Stimulated activated CD8-positive, alpha-beta memory T cell treated with anti-CD3 and anti-CD28 coated beads, Interleukin-15, amount 100 ng/mL, for 24 hours (primary cell): ENCODE measurements at places on chromosomes 12 and 14.

GRCh38 chr14:58872061-58872460 lies 234.3 kb downstream of the DACT1 start:
- no peak for DNase-seq

GRCh38 chr12:106079148-106079738 lies 59.5 kb downstream of the NUAK1 start:
- no peak for DNase-seq

GRCh38 chr12:44193281-44193680 lies 357.4 kb downstream of the TMEM117 start:
- no peak for DNase-seq

- DNase-seq, result no peak
Observed at GRCh38 chr14:39673270-39673711, 241.1 kb upstream of the FBXO33 start.

- DNase-seq, result no peak
Observed at GRCh38 chr14:76829650-76830421, 3.6 kb downstream of the LRRC74A start.

GRCh38 chr14:106511800-106512198 lies 985.4 kb downstream of the TMEM121 start:
- DNase-seq, result no peak

- DNase-seq, result no peak
Observed at GRCh38 chr14:95432144-95433093, 84.0 kb downstream of the SYNE3 start.

DNA sequence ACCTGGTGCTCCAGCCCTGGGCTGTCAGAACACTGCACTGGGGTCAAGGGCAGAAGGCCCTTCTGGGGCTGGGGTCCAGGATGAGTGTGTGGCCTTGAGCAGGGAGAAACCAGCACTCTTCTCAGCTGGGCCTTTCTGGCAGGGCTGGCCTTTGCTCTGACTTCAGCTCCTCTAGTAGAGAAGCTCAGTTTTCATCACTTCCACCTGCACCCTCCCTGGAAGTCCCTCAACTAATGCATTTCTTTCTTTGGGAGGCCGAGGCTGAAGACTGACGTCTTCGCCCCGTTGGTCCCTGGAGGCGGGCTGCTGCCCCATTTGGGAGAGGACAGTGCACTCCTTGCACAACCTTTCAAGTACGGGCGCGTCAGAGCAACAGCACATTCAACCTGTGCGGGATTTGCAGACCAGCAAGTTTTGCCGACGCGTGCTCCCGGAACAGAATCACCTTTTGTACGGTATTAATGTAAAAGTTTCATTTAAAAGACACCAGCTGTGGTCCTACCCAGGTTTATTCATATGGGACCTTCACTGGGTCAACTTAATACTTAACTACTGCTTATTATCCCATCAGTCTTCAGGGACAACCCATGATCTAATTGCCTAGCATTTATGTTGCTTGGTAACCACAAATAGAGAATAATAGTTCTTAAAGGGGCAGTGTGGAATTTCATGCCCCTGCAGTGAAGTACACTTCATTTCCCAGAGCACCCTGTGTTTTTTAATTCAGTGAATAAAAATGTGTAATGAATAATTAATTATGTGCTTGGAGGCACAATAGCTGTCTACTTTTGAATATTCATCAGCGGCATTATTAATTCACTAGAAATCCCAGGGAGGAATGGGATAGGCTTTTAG lies 134.8 kb upstream of the VRK1 start:
- DNase-seq, result no peak

- DNase-seq, result no peak
Observed at GRCh38 chr12:106027286-106027685, 111.5 kb downstream of the NUAK1 start.

GRCh38 chr14:22448035-22448904 lies 140.8 kb downstream of the DAD1 start:
- DNase-seq, result no peak

DNA sequence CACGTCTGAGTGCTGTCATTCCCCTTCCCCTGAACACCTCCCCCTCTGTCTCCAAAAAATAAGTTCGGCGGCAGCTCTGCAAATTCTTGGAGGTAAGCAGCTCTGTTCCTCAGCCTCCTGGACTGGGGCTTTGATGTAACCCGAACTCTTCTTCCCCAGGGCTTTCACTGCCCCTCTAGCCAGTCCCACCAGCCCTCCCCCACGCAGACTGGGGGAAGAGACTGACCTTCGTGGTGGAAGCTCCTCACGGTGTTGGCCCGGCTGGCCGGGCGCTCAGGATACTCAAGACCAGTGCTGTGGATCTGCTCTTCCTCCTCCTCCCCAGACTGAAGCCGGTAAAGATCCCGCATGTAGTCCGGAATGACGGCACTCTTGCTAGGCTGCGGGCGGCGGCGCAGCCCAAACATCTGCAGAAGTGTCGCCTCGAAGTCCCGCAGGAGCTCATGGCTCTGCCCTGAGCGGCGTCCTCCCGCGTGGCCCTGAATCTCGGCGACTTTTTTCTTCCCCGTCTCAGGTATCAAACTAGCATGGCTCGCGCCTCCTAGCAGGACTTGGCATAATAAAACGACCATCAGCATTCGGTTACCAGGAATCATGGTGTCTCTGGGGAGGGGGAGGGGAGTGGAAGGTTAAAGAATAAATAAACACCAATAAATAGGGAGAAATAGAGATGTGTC lies 4.9 kb downstream of the BMP4 start:
- DNase-seq, result no peak

- DNase-seq, result no peak
Observed at GRCh38 chr12:120698665-120699064, 11.6 kb upstream of the UNC119B start.

- no peak for DNase-seq
Observed at GRCh38 chr14:33709711-33710110, 241.2 kb downstream of the EGLN3 start.

DNA sequence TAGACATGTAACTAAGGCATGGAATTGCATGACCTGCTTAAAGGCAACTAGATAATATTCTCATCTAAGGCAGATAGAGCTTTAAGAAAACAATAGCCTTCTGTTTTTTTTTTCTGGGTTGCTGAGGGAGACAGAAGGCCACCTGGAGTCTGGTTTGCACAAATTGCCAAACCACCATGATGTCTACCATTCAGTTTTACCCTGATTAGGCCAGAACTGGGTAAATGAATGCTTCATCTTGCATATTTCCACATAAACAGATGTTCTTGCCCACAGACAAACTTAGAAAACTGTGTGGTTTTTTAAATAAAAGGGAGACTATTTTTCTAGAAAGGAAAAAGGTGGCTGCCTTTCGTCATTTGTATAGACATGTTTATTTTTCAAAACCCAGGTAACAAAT lies 278.7 kb upstream of the PRICKLE1 start:
- no peak for DNase-seq

GRCh38 chr14:68284834-68285233 lies 465.3 kb downstream of the RAD51B start:
- DNase-seq, result no peak

DNA sequence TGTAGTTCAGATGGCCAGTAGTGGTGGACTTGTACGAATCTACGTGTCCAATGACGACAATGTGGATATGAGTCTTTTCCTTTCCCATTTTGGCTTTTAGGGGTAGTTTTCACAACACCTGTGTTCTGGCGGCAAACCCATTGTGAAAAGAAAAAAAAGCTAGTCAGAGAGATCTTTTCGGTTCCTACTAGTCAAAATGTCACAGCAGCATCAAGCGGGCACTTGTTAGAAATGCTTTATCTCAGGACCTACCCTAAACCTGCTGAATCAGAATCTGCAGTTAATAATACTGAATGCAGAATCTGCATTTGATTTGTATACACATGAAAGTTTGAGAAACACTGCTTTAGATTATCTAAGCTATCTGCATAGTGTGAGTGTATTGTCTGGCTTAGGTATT lies 18.3 kb downstream of the AEBP2 start:
- no peak for DNase-seq
